ENCODE measurements at places on chromosomes 4 and X.

GRCh38 chrX:135354288-135354687, 45.0 kb downstream of the ETDC start:
- DNase-seq: no peak

DNA sequence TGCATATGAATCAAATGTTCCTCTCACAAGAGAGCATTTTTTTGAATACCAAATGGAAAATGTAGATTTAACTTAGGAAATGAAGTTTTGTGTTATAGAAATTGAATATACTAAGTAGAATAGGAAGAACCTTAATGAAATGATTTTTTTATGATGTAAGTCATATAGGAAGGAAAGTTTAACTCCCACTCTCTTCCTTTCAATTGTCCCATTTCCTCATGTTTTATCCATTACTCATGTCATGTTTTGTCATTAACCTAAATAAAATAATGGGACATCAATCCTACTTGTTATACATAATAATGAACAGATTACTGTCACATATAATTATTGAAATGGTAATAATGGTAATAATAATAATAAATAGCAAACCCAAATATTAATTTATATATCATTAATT, 22.7 kb upstream of the SRD5A3 start:
- DNase-seq: no peak

DNA sequence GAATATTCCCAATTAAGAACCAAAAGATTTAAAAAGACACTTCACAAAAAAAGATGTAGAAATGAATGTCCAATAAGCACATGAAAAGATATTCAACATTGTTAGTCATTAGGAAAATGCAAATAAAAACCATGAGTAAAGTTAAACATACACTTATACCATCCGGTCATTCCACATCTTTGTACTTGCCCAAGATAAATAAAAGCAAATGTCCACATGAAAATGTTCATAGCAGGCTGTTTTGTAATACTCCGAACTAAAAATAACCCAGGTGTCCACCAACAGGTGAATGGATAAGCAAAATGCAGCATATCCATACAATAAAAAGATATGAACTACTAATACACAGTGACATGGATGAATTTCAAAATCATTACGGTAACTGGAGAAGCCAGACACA, 28.6 kb upstream of the ZCCHC4 start:
- DNase-seq: no peak

GRCh38 chr4:39786838-39787237, 88.9 kb downstream of the UBE2K start:
- DNase-seq: no peak

DNA sequence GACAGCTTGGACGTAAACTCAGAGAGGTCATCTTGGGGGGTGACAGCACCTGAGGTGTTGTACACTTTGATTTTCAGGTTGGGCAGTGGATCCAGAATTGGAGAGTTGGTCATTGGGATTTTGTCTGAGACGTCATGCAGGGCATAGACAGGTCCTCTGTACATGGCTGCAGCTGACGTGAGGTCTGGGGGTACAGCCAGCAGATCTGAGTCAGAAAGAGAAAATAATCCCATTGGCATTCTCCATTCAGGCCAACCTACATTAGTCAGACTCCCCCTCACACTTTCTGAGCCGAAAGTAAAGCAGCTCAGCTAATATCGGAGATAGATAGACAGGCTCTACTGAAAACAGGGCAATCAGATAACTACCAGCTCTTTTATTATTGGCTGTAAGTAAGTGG, 329.7 kb downstream of the UNC5C start:
- DNase-seq: peak; percentile 64

DNA sequence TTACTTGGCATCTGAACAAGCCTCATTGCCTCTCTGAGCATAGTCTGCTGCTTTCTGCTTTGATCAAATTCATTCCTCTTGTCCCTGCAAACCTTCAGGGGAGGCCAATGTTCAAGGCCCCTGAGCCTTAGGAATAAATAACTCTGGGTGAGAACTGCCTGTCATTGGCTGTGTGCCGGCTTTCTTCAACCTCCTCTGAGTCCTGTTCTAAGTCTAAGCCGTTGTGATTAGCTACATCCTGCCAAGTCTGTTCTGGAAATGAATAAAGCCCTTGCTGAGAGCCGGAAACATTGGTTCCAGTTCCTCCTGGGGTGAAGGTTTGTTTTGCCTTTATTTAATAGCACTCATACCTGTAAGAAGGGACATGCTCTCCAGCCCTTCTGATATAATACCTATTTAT, 13.8 kb downstream of the RNF4 start:
- DNase-seq: peak; percentile 38

Data from skeletal muscle cell (primary cell).